NCI-H1092 treated with DMSO at 0.1 percent for 48 hours (cell line): ENCODE measurements at places on chromosomes 16 and 17.

- no peak for DNase-seq
These were observed 70.0 kb upstream of the TNRC6C start for GRCh38 chr17:77888242-77889134.

DNA sequence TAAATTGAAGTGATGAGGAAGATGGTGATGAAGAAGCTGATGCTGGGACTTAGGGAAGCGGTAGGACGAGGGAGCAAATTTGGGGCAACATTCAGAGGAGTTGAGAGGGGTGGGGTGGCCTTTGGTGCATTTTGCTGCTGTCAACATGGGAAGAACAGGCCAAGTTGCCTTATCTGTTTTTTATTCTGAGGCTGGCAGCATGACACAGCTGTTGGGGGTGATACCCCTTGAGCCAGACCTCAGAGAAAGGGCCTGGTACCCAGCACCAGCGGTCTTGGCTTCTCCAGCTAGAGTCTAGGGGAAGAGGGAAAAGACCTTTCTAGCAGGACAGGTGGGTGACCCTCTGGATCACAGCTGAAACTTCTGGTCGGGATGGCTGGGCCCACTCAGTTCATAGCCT lies 4.6 kb downstream of the IGFBP4 start:
- no peak for DNase-seq

GRCh38 chr16:14366974-14367707 lies 262.9 kb downstream of the PARN start:
- no peak for DNase-seq

DNA sequence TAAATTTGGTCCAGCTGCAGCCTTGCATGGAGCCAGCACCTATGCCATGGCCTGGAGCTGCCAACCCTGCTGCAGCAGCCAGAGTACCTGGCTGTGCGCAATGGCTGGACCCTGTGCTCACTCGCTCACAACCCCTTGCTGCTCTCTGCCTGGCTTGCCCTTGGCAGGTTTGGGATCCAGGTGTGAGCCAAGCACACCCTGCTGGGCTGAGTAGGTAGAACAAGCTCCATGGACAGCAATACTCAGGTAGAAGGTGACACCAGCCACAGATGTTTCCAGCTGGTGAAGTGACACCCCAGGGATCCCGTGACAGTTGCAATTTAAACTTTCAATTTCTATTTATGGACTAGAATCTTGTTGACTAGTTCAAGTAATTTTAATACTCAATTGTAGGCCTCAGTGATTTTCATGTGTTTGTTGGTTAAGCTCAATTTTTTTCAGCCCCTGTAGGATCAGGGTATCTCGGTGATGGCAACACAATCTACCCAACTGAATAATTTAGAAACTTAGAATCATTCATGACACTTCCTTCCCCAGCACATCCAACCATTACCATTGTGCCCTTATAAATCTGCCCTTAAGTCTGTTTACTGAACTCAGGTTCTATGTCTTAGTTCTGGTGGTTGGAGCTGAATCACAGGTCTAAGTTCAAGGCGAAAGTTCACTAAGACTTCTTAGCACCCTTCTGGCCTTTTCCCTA lies 480.0 kb downstream of the PMP22 start:
- no peak for DNase-seq

DNA sequence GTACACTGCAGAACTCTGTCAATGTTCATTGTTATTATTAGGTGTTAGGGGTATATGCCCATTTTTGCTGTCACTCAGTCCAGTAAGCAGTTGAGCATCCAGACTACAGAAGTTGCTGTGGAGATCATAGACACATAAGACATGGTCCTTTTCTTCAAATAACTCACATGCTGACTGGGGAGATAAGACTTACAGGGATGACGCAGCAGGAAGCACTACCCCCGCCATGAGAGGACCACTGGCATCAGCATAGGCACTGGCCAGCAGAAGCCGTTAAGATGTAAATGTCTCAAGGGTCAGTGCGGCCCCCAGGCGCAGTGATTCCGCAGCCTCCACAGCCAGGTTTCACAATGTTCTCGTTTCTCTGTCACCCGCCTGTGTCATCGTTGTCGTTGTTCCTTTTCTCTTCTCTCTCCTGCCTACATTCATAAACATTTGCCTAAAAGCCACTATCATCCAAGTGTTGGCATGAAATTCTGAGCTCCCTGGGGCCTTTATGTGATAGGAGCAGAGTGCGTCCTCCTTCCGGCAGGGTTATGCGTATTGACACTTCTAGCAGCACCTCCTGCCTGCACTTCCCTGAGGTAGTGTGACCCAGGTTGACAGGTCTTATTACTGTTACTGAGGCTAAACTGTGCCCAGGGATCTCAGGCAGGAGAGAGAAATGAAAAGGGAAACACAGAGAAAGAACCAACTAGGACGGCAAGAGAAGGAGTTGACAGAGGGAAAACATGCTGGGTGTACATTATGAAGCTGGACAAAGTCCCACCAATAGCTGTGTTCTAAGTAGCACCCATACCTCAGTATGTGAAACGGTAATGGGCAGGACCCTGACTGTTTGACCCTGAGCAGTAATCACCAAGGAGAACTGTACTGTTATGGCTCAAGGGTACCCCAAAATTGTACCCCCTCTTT lies 17.9 kb downstream of the TANGO6 start:
- DNase-seq: no peak

DNA sequence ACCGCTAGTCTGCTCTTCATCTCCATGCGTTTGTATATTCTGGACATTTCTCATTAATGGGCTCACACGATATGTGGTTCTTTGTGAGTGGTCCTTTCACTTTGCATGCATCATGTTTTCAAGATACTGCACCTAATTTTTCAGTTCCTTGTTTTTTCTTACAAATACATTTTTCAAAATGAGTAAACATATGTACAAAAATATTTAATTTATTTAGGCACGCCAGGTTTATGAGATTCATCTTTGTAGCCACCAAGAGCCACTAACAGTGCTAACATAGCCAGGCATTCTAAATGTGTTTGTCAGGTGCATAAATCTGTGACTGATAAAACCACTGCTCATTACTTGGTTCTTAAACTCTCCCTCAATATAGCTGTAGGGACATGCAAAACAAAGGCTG lies 375.3 kb downstream of the WWOX start:
- no peak for DNase-seq

GRCh38 chr17:31788571-31788946 lies 70.5 kb downstream of the COPRS start:
- DNase-seq: no peak

- DNase-seq: no peak
These were observed 9.6 kb downstream of the VPS4A start for GRCh38 chr16:69320740-69321073.

DNA sequence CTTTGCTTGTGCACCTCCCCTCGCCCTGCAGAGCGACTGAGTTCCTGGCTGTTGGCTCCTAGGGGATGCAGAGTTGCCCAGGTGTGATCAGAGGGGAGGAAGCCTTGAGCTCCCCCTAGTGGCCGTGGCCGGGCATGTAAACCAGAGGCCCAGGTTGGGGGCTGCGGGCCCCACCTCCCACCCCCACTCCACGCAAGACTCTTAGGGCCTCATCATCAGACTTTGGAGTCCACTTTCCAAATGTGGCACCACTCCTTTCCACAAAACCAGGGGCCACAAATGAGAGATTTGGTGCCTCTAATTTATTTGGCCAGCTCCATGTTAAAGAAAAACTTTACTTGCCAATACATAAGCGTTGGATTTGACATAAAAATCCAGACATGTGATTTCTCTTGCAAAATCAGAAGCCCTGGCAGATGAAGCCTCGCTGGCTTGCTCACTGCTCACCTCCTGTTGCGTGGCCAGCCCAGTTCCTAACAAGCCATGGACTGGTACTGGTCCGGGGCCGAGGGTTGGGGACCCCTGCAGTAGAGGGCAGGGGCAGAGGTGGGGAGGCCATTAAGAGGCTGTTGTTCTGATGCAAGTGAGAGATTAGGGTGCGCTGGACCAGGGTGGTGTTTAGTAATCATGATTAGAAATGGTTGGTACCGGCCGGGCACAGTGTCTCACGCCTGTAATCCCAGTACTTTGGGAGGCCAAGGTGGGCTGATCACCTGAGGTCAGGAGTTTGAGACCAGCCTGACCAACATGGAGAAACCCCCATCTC lies 28.7 kb upstream of the GAS7 start:
- DNase-seq: no peak

- no peak for DNase-seq
These were observed 1.9 kb downstream of the TSEN54 start for GRCh38 chr17:75518201-75518600.

DNA sequence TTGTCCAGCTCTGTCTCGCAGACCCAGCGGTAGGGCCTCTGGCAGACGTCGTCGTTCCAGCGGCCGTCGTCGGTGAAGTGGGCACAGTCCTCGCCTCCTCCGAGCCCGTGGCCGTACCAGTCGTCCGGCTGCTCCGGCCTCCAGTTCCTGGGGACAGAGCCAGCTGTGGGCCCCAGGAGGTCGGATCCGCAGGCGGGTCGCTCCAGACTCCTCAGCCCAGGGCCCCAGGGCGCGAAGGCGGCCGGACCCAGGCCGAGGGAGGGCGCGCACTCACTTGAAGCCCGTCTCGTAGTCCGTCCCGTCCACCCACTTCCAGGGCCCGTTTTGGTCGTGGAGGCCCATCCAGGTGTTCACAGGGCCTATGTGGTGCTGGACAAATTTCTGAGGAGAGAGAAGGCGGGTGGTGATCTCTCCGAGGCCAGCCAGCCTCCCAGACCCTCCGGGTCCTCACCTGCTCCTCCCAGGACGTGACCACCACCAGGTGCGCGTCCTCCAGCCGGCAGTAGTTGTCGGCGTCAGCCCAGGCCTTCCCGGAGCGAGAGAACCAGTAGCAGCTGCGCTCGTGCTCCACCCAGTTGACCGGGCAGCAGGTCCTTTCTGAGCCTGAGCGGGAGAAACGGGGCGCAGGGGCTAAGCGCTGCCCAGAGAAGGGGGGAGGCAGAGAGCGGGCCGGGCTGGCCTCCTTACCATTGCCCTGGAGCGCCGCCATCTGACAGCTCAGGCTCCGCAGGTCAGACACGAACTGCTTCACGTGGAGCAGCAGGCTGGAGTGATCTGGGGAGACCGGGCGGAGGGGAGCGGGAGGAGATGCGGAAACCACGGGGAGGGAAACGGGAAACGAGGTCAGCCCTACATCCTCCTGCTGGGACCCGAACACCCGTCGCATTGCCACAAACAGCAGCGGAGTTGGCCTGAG lies 5.2 kb downstream of the ASGR1 start:
- DNase-seq: peak; percentile 5

GRCh38 chr16:86371083-86371803 lies 139.1 kb upstream of the FOXF1 start:
- no peak for DNase-seq

GRCh38 chr16:49619811-49620157 lies 236.1 kb downstream of the ZNF423 start:
- DNase-seq: no peak

DNA sequence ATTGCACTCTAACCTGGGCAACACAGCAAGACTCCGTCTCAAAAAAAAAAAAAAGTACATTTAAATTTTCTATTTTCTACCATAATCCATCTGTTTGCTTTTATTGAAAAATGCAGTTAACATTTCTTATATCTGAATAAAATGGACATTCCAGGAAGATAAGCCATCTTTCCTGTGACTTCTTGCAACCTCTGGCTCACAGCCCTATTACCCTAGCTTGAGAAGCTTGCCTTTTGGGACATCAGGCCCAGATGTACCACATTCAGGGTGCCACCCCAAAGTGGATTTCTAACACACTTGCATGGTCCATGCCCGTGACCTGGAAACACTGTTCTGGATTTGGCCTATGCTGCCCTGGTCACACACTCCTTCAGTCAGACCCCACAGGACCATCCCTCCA lies 30.1 kb upstream of the DDX52 start:
- DNase-seq: no peak

GRCh38 chr17:35588196-35588920 lies 1.2 kb downstream of the AP2B1 start:
- no peak for DNase-seq

DNA sequence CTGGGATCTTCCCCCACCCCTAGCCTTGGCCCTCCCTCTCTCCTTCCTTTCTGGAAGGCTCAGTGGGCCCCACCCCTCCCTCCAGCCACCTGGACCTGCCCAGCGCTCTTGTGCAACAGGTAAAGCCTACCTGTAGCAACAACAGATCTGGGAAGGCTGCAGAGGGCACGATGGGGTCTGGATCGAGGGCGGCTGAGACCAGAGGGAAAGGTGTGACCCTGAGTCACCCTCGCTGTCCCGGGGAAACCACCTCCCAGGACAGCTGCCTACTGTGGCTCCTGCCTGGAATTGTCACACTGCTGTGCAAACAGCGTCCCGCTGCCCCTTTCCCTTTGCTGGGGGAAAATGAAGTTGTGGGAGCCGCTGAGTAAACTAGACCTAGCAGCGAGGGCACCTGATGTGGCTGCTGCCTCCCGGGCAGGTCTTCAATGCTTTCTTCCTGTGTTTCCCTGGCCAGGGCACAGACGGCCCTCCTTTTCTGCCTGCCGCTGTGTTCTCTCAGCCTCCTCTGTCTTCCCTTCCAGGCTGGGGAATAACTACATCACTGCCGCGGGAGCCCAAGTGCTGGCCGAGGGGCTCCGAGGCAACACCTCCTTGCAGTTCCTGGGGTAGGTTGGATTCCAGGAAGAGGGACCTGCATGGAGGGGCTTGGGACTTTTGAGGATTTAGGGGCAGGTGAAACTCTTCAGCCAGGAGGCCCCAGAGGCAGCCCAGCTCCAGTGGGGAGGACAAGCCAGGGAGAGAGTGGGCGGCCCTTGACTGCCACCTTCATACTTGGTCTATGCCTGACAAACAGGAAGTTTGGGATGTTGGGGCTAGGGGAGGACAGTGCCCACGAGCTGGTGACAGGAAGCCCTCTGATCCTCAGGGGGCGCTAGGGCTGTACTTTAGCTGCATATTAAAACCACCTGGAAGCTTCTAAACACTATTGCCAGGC lies 22.2 kb upstream of the CYLD start:
- DNase-seq: no peak
